ENCODE measurements at places on chromosomes 1 and 21.

GRCh38 chr21:14519000-14519399 is 27.1 kb downstream of the SAMSN1 start:
- DNase-seq = no peak

DNA sequence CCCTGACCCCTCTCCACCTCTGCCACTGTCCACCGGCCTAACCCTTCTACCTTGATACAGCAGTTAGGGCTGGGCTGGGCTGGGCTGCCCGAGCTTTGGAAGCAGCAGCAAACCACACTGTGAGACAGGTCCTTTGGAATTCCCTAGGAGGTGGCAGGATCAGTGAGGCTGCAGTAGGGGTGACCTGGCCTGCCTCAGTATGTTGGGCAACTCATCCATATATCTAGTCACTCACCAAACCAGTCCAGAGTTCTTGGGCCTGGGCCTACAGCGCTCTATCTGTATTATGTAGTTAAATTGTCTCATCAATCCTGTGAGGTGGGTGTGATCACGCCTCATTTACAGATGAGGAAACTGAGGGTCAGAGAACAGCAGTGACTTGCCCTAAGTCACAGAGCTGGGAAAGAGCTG is 13.3 kb upstream of the SYNC start:
- no peak for DNase-seq

- DNase-seq = no peak
Measured at GRCh38 chr1:29900712-29901111, 664.4 kb downstream of the PTPRU start.

DNA sequence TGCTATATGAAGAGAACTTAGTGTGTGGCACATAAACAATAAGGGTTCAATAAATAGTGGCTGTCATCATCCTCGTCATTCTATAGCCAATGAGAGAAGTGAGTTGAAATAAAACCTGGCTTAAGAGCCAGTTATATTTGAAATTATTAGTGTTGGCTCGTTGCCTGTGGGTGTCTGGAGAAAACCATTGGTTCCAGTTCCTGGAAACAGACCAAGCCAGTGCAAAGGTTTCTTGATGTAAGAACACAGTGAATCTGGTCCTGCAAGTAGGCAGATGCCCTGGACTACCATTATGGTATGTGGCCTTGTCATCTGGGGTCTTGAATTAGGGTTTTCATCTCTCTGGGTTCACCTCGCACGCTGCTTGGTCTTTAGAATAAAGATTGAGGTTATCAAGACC is 43.3 kb downstream of the URB2 start:
- DNase-seq = no peak

GRCh38 chr21:37370152-37371040 is 3.8 kb downstream of the DYRK1A start:
- no peak for DNase-seq

DNA sequence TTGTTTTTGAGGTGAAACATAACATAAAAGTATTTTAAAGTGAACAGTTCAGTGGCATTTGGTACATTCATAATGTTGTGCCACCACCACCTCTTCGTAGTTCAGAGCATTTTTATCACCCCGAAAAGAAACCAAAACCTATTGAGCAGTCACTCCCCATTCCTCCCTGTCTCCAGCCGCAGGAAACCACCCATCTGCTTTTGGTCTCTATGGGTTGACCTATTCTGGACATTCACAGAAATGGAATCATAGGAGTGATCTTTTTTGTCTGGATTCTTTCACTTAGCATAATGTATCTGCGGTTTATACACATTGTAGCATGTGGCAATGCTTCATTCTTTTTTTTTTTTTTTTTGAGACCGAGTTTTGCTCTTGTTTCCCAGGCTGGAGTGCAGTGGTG is 141.2 kb downstream of the VPS13D start:
- DNase-seq = no peak

DNA sequence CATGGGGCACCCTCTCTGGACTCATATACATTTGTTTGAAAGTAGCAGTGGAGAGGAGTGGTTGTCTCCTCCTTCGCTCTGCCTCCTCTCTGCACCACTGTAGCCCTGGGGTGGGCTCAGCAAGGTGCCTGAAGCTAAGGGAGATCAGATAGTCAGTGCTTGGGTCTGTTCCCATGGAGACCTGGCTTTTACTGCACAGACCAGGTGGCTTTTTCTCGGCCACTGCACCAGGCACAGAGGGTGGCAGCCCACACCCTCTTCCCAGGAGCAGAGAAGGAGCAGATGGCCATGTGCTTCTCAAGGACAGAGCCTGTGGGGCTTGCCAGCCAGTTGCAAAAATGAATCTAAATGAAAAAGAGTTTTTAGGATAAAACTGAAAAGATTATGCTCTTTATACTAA is 123.4 kb upstream of the KCNK1 start:
- DNase-seq = no peak

- DNase-seq = no peak
Measured at GRCh38 chr1:184190616-184191015, 139.1 kb downstream of the TSEN15 start.

GRCh38 chr21:45611939-45612664 is 31.4 kb upstream of the PCBP3 start:
- DNase-seq = no peak

- DNase-seq = no peak
Measured at GRCh38 chr1:24418898-24419628, 3.5 kb downstream of the NIPAL3 start.

- DNase-seq = no peak
Measured at GRCh38 chr1:234437423-234438171, 41.4 kb downstream of the TARBP1 start.

DNA sequence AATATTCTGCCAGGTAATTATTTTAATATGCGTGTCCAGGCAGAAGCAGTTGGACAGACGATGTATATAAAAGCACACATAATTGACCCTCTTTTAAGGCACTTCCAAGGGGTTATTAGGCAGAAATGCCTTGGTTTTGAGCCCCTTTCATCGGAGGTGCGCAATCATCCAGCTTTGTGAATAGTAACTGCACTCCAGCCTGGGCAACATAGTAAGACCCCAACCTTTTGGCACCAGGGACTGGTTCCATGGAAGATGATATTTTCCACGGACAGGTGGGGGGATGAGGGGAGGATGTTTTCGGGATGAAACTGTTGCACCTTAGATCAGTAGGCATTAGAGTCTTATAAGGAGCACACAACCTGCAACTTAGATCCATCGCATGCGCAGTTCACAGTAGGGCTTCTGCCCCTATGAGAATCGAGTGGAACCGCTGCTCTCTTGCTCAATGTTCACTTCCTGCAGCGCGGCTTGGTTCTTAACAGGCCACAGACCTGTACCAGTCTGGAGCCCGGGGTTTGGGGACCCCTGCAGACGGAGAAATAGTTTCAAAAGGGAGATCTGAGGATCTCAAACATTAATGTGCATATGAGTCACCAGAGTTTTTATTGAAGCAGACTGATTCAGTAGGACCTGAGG is 1.8 kb upstream of the MCOLN2 start:
- peak; percentile 35 for DNase-seq

- DNase-seq = no peak
Measured at GRCh38 chr1:173187671-173188237, 19.4 kb downstream of the TNFSF4 start.

GRCh38 chr1:11948822-11949458 is 14.4 kb downstream of the PLOD1 start:
- no peak for DNase-seq

GRCh38 chr1:204443871-204444581 is 32.4 kb upstream of the PPP1R15B start:
- no peak for DNase-seq

GRCh38 chr21:45114072-45114471 is 39.7 kb downstream of the ADARB1 start:
- no peak for DNase-seq

DNA sequence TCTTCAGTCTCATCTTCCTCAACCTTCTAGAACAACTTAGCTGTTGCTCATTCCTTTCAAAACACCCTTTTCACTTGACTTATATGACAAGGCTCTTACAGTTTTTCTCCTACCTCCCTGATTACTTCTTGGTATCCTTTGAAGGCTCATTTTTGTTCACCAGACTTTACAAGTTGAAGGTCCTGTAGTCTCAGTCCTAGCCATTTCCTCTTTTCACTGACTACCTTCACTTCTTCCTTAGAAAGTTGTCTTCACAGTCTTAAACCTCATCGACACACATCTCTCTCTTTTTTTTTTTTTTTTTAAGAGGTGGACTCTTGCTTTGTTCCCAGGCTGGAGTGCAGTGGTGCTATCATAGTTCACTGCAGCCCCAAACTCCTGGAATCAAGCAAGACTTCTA is 6.6 kb upstream of the TP53BP2 start:
- DNase-seq = no peak
